CD8-positive, alpha-beta memory T cell (primary cell): ENCODE measurements at places on chromosomes 7 and 10. TPM values are rescaled to one million over a fixed set of nuclear protein-coding genes. Genes with fewer than 3 reads are reported as not detected.

- no peak for DNase-seq
These were observed 23.6 kb upstream of the PFKP start for GRCh38 chr10:3043512-3044368.

ACTL6B gene
- polyA plus RNA-seq = not detected

DNA sequence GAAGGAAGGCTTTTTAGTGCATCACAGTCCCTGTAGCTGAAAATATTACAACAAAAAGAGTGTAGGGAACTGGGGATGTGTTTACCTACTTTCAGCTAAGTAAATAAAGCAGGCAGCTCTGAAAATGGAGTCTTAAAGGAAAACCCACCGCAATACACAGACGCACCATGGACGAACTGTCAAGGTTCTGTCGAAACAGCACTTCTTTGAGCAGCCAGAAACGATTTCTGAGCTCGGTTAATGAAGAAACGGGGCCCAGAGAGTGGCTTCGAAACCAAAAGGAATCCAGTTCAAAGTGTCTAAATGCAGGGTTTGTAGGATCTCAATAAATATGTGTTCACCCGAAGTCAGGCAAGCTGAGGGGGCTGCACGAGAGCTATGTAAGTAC, 275.4 kb upstream of the NEBL start:
- DNase-seq = no peak

DNA sequence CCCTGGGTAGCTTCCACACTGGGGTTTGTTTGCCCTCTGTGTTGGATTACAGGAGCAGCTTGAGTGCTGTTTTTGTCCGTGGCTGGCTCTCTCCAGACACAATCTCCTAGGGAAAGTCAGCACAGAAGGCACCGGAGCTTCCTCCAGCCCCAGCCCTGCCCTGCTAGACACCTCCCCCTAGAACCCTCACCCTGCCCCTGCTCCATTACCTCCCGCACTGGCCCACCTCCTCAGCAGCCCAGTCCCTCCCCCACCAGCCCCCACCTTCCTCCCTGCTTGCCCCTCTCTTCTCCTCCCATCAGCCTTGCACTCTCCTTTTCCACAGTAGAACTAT, 130.5 kb downstream of the ADCY1 start:
- no peak for DNase-seq

DNA sequence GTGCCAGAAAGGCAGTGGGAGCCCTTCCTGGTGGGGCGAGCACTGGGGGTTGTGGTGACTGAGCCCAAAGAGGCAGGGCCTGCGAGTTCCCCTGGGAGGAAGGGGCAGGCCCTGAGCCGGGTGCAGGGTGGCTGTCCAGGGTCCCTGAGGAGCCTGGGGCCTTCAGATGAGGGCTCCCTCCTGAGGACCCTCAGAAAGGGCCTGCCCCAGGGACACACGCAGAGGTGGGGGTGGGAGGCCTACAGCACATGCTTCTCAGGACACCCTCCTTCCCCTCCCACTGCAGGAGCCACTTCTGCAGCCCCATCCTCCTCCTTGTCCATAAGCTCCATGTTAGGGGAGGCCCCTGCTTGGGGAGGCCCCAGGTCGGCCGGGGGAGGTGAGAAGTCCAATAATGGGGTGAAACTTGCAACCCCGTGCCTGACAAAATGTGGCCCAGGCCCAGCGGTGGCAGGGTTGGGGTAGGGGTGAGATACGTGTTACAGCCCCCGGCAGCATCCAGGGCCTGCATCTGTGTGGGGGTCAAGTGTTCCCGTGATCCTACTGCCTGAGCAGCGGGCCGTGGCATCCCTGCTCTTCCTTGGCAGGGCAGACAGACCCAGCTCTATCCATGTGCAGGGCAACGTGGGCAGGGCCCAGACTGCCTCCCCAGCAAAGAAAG, 31.8 kb upstream of the RET start:
- no peak for DNase-seq

IKZF1 gene
- 238 TPM for polyA plus RNA-seq
